ENCODE measurements at places on chromosomes 4 and X.

DNA sequence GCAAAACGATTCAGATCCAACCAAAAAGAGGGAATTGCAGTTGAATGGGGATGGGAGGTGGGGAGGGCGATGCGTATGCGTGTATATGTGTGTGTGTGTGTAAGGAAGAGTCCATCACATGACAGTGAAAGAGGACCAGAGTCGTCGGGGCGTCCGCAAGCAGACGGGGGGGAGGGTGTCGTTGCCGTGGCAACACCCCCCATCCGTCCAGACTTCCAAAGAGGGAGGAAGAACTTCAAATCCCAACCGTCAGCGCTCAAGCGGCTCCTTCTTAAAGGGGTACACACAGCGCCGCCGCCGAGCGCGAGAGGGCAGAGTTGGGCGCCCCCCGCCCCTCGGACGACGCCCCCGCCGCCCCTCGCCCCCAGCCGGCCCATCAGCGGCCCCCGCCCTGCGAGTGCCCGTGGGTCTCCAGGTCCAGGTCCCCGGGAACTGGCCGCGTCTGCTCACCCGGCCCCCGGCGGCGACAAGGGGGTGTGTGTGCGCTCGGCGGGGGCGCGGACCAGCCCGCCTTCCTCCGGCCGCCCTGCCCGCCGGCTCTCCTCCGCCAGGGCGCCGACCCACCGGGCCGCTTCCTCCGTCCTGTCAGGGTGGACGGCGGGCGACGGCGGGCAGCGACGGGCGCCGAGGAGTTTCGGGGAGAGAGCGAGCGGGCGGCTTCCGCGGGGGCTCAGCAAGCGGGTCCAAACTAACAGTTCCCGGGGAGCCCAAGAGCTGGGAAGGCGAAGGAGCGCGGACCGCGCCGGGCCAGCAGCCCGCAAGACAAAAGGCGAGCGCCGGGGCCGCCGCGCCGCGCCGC is 685 bp downstream of the LCORL start:
- no peak for DNase-seq

- DNase-seq: no peak
Measured at GRCh38 chrX:36019125-36019524, 99.6 kb downstream of the CFAP47 start.

DNA sequence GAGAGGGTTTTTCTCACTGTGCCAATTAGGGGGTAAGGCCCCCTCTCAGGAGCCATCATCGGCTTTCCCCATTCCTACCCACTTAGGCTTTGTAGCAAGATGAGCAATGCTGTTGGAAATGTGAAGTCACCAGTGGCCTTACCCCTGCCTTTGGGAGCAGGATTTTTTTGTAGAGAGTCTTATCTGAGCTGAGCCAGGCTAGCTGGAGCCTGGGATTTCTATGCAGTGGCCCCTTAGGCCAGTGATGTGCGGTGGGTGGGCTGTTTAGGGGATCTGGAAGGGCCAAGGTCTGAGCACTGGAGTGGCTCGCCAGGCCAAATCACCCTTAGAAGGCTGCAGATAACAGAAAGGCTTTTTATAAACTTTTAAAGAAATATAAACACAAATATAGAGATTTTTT is 4.2 kb downstream of the CXorf65 start:
- DNase-seq: no peak

GRCh38 chrX:46814966-46815365 is 21.9 kb upstream of the RP2 start:
- no peak for DNase-seq

DNA sequence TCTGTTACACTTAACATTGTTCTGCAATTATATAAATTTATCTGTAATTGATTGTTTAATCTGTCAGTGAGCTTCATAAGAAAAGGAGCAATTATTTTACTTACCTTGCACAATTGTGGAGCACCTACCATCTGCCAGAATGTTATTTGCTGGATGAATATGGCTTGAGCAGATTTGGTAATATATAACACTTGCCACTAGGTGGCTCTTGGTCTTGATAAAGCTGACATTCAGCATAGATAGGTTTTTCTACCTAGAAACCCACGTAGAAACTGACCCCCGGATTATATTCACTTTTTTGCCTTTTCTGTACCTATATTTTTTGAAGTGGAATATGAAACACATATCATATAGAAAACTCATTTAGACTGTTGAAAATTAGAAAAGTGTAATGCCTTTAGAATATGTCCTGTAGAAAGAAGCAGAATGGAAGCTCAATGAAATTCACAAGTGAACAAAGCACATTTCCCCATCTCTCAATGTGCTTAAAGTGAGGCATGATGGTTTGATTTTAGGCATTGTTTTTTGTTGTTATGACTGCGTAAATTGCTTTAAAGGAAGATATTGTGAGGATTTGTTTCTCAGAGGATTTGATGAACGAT is 9.5 kb downstream of the RBPJ start:
- DNase-seq: no peak

DNA sequence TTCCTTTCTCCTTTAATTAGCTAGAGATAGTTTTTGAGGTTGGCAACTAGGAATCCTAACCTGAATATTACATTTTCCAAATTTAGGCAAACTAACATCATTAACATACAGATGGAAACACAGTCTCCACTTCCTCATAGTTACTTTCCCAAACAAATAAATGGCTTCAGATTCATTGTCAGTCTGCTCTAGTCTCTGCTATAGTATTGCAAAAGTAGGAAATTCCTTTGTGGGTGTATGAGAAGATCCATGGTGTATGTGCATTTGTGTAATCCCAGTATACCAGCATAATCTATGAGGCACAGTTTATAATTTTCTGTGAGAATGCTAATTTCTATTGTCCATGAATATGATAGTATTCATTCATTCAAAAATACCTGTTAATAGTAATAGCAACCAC is 3.0 kb upstream of the NDP start:
- no peak for DNase-seq

DNA sequence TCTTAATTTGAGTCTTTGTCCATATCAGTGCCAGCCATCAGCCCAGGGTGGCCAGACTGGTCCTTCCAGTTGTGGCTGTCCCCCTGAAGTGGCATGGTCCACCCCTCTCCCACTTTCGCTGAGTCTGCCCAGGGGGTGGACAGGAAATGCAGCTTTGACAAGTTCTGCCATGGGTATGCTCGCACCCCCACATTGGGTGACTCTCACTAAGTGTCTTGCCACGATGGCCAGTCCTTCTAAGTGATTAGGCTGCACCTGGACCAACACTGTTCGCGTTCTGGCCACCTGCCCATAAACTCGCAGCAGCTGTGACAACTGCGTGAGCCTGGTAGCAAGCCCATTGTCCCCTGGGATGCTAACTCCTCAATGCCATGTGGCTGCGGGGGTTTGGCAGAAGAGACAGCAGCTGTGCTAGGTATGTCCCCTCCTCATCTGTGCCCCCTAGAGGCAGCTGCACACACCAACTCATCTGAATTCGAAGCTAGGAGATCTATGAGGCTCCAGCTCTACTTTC is 10.0 kb upstream of the LNX1 start:
- DNase-seq: no peak

DNA sequence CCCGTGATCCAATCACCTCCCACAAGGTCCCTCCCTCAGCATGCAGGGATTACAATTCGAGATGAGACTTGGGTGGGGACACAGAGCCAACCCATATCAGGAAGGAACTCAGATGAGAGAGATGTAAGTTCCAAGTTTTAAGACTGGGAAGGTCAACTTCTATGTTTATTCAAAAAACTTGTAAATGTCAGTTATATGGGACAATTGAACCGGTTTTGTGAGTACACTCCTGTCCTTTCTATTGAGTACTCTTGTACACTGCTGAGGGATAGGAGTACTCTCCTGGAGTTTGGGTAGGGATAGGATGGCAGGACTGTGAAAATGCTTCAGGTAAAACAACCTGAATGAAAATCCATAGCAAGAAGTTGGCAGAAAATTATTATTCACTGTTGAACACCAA is 239.1 kb downstream of the ZNF674 start:
- no peak for DNase-seq

- no peak for DNase-seq
Measured at GRCh38 chr4:4717692-4718091, 141.8 kb upstream of the MSX1 start.

GRCh38 chr4:8664976-8665375 is 72.4 kb downstream of the CPZ start:
- DNase-seq: no peak

GRCh38 chr4:81442484-81443085 is 29.1 kb downstream of the RASGEF1B start:
- DNase-seq: no peak

- DNase-seq: no peak
Measured at GRCh38 chrX:13074297-13075262, 30.2 kb upstream of the FAM9C start.

DNA sequence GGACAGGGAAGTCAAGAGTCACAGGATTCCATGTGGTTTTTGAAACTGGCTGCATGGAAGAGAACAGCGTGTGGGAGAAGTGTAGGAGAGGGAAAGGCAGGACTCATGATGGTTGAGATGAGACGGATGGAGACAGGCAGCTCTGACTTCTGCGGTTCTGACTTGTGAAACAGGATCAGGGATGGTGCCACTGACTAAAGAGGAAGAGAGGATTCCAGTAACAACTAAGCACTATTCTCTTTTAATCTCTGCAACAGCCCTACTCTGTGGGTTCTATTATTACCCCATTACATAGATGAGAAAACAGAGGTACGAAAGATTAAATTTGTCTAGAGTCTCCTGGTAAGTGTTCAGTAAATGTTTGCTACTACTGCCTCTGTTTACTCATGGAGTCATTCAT is 156.3 kb downstream of the CBR4 start:
- no peak for DNase-seq

DNA sequence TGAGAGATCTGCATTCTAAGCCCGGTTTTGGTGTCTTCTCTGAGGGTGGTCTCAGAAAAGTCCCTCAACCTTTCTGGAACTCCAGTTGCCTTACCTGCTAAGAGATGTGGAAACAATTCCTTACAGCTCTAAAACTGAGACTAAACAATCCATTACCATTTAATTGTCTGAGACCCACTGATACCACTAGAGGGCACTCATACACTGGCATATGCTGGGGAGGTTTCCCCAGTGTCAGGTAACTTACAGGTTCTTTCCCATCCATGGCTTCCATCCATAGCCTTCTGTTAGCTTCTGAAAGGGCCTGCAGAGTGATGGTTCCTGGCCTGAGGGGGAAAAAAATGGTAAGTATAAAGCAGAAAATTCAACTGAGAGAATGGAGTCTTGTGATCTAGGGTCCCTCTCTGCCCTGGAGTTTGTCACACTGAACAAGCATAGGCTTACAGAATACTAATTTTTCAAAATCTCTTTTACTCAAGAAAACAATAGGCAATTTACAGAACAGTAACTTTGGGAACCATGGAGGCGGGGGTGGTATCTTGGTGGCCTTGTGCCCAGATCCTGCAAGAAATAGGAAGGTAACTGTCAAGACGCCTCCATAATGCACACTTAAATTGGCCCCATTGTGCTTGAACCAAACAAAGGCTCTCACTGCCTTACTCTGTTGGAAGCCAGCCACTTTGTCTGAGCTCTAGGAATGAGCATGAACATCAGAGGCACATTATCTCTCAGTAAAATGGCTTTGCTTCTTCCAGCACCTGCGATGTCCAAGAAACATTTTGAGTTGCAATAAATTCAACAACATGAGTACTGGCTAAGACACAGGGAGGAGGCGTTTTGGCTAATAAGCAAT is 236.1 kb downstream of the OPHN1 start:
- no peak for DNase-seq

DNA sequence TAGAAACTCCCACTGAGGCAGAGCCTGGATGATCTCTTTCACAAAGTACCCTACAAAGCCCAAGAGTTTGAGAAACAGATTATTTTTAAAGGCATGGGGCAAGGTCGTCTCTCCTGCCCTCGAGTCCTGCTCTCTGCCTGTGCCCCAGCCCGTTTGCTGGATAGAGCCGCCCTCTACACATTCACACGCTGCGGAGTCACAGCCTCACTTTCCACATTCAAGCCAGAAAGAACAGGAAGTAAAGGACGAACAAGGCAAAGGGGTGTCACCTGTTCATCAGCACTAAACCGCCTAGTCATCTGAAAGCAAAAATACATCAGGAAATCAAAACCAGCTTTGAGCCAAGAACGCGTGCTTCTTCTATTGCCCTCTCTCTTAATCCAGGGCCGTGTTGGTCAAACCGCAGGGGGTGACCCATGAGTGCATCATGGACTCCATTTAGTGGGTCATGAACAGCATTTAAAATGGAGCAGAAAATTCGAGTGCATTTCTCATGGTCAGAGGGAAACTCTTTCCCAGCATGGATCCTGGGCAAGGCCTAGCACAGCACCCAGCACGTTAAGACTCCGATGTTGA is 83.4 kb downstream of the PHKA2 start:
- DNase-seq: no peak

DNA sequence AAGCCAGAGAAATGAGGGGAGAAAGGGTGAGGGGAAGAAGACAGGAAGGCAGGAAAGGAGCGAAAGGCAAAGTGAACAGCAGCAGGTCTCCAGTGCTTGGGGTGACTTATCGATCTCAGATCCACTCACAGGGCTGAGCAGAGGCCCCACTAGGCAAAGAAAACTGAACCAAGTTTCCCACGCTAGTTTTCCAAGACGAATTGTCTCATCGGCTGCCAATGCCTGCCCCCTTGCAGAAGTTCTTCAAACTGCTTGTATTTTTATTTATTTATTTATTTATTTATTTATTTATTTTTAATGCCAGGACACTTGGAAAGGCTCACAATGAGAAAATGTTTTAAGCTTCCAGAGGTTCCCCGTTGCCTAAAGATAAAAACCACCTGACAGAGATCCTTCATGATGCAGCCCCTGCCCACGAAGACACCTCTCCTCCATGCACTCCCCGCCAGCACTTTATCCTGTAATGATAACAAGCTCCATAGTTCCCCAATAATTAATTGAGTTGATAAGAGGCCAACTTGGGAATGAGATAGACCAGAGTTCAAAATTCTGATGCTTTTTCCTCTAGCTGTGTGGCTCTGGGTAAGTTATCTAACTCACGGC is 43.2 kb downstream of the QDPR start:
- DNase-seq: no peak

- DNase-seq: no peak
Measured at GRCh38 chrX:78653118-78653822, 5.9 kb downstream of the RTL3 start.

DNA sequence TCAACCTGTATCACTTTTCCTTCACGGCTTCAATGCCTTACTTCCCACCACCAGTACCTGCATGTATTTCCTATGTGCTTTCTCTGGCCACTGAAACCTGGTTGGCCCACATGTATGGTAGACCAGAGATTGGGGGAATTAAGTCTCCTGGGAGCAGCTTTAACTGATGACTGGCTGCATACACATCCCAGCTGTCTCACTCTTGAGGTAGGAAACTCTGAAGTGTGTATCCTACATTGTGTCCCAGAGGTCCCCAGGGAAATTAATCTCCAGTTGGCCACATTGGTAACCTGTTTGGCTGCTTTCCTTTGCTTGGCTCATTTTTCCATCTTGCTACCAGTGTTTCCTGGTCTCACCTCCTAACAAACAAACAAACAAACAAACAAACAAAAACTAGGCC is 124.4 kb downstream of the ZNF827 start:
- no peak for DNase-seq

- DNase-seq: no peak
Measured at GRCh38 chrX:9352694-9353411, 112.0 kb upstream of the TBL1X start.
